ENCODE measurements at places on chromosomes 2 and 18.

- no peak for DNase-seq
These were observed 444 bp upstream of the MMADHC start for GRCh38 chr2:149587950-149588487.

DNA sequence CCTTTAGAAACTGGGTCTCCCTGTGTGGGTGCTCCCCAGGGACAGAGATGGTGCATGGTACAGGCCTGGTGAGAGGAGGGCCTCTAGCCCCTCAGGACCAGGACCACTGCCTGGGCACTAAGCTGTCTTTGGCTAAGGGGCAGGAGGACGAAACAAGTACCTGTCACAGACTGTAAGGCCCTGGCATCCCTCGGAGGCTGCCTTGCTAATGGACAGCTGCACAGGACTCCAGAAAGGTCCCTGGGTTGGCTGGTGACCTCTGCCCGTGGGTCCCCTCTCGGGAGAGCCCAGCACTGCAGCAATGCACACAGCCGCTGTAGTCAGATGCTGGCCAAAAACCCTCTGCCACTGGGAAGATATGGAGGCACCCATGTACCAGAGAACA is 14.3 kb downstream of the HS6ST1 start:
- no peak for DNase-seq

DNA sequence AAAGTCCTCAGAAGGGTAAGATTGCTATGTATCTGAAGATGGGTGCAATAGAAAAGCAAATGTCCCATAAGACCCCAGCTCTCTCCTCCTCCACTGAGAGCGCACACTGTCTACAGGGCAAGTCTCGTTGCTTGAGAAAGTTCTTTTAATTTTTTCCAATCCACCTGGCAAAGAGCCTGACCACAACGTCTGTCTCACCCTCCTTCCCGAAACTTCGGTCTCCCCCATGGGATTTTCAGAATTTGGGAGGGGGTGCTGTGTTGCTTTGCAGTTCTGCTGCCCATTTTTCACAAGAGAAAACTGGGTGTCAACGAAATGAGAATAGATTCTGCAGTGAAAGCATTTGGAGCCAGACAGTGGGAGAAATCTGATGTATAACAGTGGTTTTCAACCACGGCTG is 40.4 kb downstream of the SERTAD2 start:
- DNase-seq: no peak

DNA sequence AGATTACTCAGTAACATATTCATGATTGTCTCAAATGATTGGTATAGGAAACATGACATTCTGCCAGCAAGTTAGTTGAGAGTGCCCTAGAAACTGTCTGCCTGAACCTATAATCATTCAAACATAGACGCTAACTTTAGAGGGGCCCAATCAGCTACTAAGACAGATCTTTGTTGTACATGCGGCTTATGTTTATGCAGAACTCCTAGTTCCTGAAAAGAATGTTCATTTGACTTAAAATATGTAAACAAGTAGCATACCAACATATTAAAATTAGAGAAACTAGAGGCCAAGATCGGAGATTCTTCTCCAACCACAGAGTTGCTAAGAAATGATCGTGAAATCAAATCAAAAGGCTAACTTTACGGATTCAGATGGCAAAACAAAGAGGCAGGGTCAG is 4.2 kb upstream of the METAP1D start:
- DNase-seq: no peak

DNA sequence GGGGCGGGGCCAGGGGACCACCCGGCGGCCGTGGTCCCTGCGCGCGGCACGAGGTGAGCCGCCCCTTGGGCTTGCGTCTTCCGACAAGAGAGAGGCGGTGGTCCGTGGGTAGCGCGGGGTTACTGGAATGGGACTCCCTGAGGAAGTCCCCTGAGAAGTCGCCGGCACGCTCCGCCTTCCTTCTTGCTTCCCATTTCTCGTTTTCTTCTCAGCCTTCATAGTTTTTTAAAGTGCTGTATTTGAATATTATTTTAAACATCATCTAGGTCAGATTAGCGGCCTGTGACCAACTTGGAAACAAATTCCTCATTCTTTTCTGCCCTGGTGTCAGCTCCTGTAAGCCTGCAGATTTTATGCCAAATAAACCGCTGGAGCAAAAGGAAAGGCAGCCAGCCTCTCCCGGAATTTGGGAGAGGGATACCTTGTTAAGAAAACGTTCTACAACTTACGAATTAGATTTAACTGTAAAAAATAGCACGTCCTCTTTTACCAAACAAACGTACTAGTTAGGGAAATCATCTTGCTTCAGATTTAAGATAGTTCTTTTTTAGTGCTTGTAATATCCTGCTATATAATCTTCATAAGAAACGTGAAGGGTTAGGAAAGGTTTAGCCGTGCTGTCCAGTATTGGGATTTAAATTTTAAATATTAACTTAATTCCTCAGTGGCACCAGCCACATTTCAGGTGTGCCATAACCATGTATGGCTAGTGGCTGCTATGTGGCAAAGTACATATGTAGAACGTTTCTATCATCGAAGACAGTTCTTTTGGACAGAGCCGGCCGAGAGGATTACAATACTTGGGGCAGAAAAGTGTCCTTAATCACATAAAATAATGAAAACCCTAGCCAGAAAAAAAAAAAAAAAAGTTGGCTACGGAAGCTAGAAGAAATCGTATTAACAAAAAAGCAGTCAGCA is 628 bp upstream of the PTPN2 start:
- no peak for DNase-seq

- DNase-seq: no peak
These were observed 84.6 kb downstream of the SMAD7 start for GRCh38 chr18:48866028-48866733.

GRCh38 chr2:223589901-223590300 is 12.3 kb downstream of the SCG2 start:
- DNase-seq: no peak

DNA sequence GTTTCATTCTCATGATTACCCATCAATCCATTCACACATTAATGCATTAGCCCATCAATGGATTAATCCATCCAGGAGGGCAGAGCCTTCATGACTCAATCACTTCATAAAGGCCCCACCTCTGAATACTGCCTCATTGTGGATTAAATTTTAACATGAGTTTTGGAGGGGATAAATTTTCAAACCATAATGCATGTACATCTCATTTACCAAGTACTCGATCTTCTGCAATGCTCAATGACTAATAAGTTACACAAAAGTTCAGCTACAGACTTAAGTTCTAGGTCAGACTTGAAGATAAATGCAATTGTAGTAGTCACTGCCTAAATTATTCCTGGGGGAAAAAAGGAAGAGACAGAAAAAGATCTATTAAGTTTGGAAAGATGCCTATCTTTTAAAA is 120.0 kb upstream of the OSR1 start:
- DNase-seq: no peak

GRCh38 chr2:69298261-69298660 is 88.8 kb downstream of the GFPT1 start:
- no peak for DNase-seq

DNA sequence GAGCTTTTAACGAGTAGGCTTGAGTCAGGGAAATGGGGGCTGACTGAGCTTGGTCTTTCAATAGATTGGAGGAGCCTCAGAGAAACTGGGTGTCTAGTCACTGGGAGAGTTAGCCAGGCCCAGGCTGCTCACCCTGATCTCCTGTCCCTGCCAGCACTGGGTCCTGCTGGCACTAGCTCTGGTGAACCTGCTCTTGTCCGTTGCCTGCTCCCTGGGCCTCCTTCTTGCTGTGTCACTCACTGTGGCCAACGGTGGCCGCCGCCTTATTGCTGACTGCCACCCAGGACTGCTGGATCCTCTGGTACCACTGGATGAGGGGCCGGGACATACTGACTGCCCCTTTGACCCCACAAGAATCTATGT is 720 bp downstream of the KRTCAP3 start:
- DNase-seq: no peak

DNA sequence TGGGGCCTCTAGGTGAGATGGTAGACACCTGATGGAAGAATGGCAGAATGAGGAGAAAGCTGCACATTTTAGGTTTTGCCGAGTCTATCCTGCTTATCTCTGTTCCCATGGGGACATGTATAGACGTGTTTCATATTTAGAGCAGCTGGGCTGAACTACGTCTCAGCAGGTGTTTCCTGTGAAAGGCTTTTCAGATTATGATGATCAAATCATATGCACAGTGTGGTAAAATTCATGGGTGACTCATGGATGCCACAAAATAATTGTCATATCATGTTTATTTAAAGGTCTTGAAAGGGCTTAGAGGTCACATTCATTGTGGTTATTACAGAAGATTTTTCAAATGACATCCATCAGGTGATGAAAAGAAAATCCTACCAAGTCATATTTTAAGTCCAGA is 90.5 kb downstream of the ICOS start:
- DNase-seq: no peak

DNA sequence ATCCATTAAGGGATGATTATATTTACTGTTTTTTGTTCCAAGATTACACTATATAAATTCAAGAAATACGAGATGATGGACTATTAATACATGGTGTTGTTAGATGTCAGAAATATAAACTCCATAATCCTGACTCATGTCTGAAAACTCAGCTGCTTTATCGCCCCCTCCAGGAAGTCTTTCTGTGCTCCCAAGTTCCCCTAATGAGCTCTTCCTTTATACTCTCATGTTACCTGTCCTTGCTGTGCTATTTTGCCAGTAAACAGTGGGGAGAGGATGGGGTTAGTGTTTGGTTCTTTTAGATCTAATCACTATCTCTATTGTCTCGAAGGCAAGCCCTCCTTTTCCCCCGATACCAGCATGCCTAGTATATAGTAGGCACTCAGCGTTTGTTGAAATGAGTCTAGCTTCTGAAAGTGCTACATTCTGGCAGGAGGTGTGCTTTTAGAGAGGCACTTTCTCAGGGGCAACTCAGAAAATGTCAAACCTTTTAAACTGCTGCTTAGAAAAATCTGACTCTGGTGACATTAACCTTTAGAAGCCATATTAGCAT is 21.4 kb upstream of the BARD1 start:
- no peak for DNase-seq

- no peak for DNase-seq
These were observed 182.8 kb downstream of the PIK3C3 start for GRCh38 chr18:42137693-42138375.

- no peak for DNase-seq
These were observed 47.0 kb downstream of the ARMC9 start for GRCh38 chr2:231245249-231246094.

DNA sequence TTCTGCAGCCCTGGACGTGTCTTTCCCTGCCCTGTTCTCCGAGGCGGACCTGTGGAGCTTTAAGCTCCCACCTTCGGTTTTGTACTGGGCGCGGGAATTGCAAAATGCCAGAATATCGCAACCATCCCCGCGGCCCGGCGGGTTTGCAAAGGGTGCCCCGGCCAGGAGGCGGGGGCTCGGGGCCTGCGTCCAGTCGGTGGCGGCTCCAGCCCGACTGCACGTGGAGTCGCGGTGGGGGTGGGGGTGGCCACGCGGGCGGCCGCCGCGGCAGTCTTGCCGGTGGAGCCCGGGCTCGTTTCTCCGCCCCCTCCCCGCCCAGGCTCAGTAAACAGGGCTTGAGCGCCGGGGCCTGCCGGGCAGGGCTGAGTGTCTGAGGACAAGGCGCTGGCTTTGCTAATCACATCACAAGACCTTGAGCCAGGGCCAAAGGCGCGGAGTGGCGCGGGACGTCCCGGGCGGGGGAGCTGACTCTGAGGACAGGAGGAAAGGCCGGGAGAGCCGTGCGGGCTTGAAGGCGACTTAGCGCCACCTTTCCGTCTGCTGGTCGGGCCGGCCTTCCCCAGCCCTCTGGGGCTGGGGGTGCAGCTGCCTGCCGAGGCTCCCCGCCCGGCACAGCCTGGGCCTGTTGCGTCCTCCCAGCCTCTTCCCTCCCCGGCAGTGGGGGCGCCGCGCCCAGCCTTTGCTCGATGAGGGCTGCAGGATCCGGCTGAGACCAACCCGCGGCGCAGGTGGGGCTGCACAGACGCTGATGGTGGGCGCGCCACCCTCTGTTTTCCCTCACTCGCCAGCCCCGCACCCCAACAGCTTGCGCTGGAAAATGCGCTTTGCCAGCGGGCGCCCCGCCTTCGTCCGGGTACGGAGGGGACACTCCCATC is 786 bp upstream of the ZFP36L2 start:
- DNase-seq: peak; percentile 84

- no peak for DNase-seq
These were observed 46.2 kb upstream of the TRIM43B start for GRCh38 chr2:95530734-95531133.

DNA sequence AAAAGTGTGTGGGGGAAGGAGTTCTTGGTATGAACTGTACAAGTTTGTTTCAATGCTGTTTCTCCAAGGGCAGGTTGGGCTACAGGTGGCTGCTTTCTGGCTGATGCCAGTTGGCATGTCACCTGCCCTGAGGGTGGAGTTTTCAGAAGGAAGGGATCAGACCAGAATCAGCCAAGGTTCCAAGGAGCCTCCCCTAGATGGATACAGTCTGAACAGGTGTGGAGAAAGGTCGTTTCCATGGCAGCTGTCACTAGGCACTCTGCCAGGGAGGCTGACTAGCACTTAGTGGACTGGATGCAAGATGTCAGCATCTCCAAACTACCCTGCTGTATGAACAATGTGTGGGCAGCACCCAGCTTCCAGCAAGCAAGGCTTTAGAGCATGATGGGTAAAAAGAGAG is 444.4 kb upstream of the HNRNPA3 start:
- DNase-seq: peak; percentile 8

GRCh38 chr2:103960129-103960513 is 893.8 kb upstream of the POU3F3 start:
- DNase-seq: no peak

GRCh38 chr2:204225671-204226073 is 289.1 kb downstream of the ICOS start:
- no peak for DNase-seq

GRCh38 chr2:119794237-119794636 is 34.5 kb downstream of the PTPN4 start:
- no peak for DNase-seq

- no peak for DNase-seq
These were observed 5.5 kb downstream of the CCDC102B start for GRCh38 chr18:68803356-68803755.

- no peak for DNase-seq
These were observed 4.7 kb downstream of the GALNT5 start for GRCh38 chr2:157262248-157262647.

Data from NCI-H187 (cell line).